ENCODE measurements at places on chromosomes 3 and 15. TPM values are rescaled to one million over a fixed set of nuclear protein-coding genes. Genes with fewer than 3 reads are reported as not detected.

Gene IMPG2
- 0.03 TPM for polyA plus RNA-seq

Gene BCL2A1
- 19.6 TPM for polyA plus RNA-seq

Gene ACOX2
- 4.9 TPM for polyA plus RNA-seq

Gene TTLL13
- polyA plus RNA-seq: 0.24 TPM

Gene CELF6
- not detected for polyA plus RNA-seq

Gene MOBP
- not detected for polyA plus RNA-seq

Gene ZKSCAN7
- polyA plus RNA-seq: not detected

Gene ILDR1
- not detected for polyA plus RNA-seq

Gene WDR93
- 0.10 TPM for polyA plus RNA-seq

Gene LRRC49
- 11.4 TPM for polyA plus RNA-seq

Gene IQCF5
- not detected for polyA plus RNA-seq

DNA sequence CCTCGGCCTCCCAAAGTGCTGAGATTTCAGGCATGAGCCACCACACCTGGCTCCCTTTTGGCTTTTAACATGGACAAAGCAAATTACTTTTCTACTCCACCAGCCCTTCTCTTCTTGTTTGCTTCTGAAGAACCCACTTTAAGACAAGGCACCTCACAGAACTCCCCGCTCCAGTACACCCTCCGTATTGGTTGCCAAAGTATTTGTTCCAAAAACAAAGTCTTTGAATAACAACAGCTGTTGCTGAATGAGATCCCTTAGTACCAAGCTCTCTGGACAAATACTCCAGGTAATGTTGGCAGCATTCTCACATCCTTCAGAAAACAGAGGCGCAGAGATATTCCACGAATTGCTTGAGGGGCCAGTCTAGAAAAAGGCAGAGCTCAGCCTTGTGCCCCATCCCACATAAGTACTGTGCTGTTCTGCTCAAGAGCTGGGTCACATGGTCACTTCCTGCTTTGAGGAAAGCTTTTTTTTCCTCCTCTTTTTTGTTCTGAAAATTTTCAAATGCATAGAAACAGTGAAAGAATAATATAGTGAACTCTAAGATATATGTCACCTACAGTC is 7.3 kb upstream of the CHCHD6 start:
- DNase-seq: no peak

GRCh38 chr3:123655400-123655799 is 70.5 kb upstream of the HACD2 start:
- DNase-seq: no peak

DNA sequence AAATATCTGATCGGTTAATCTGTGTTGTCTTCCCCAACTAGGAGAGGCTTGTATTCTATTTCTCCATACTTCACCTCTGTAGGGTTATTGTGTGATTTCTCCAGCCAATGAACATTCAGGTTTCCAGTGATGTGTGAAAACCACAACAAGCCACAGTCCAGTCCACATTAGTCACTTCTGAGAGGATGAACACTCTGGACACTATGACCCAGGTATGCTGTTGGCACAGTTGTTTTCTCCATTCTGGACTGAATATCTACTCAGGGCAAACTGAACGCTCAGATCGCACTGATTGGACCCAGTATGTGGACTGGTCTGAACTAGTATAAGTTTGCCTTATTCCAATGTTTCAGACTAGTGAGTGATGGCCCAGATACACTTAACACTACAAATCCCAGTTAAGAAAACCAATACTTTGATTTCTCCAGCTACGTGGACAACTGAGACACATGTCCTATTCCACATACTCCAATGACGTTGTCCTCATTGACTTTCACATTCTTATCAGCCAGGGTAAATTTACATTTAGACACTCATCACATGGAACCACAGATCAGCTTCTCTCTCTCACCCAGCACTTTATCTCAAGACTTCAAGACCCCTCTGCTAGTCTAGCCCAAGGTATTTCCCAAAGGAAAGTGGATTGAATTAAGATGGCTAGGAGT is 587.4 kb upstream of the SGO1 start:
- DNase-seq: no peak

DNA sequence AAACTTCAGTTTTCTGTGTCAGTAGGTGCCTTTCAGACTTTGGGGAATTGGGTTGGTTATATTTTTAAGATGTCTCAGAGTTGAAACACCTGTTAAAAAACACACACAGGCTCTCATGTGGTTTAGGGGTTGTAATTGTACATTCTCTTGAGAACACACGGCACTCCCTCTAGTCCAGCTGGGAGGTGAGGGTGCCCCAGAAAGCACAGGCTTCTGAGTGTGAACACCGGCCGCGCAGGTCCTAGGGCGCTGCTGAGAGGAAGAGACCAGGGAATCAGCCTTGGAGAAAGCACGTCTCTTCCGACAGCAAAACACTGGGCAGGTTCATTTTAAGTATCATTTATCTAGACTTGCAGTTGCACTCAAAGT is 68.0 kb upstream of the RPL35A start:
- DNase-seq: no peak

DNA sequence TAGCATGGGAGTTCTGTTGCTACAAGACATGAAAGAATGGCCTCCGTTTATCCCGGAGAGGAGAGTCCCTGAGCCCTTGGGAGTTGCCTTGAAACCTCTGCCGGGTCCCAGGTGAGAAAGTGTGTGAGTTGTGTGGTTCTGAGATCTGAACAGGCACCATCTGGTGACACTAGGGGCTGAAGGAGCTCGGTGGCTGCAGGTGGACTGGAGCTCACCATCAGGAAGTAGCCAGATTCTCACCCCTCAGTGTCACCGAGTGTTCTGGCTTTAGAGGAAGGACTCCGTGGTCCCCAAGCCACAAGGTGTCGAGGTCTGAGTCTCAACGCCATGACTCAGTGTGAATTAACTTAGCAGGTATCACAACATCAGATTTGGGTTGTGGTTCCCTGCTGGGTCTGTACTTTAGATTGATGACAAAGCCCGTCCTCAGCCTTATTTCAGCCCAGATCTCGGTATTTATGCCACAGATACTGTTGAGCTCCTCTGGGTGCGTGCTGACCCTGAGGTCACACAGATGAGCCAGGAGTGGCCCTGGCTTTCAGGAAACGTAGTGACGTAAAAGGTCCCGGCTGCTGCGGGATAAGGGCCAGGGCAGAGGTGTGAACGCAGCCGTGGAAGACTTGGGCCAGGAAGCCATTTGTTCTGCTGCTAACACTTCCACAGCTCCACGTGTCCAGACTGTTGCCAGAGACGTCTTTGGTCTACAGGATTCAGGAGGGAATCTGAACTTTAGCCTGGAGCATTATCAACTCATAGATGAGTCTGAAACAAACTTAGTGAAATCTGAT is 54.4 kb downstream of the PGPEP1L start:
- no peak for DNase-seq

GRCh38 chr3:179476215-179476614 is 24.9 kb upstream of the GNB4 start:
- DNase-seq: no peak

DNA sequence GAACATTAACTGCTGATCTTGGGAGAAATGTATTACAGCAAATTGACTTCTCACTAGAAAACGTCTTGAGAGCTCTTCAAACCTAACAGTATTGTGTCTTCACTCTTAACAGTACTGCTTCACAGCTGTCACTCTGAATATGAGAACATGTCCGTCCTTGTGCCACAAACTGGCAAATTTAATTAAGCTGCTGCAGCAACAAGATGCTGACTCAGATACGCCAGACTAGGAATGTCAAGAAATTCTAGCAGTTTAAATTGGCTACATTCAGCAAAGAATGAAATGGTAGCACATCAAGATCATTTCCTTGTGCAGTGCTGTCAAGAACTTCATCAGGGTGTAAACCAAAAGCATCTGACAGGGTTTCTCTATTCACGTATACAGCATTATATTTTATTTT is 7.6 kb downstream of the ICE2 start:
- no peak for DNase-seq

GRCh38 chr15:73353734-73354133 is 15.0 kb downstream of the HCN4 start:
- no peak for DNase-seq

Data from A549 (cell line).